ENCODE measurements at places on chromosomes 3 and 15.

DNA sequence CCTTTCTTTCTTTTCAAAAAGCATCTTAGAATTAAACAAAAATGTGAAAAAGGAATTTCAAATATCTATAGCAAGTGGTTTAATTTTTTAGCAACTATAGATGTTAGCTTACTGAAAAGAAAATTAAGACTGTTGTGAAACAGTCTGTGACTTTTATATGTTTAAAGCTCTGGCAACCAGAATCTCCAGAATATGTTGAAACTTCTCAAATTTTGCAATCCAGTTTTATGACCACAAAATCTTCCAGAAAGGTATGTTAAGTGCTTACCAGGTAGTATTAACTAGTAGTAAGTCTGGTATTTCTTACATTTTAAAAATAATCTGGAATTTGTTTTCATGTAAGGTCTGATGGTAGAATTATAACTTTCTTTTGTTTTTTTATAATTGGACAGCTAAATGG, 235.0 kb downstream of the SLC9A9 start:
- DNase-seq: no peak

GRCh38 chr3:74393426-74393825, 221.0 kb downstream of the CNTN3 start:
- no peak for DNase-seq

GRCh38 chr15:59131456-59131855, 26.5 kb downstream of the CCNB2 start:
- no peak for DNase-seq

DNA sequence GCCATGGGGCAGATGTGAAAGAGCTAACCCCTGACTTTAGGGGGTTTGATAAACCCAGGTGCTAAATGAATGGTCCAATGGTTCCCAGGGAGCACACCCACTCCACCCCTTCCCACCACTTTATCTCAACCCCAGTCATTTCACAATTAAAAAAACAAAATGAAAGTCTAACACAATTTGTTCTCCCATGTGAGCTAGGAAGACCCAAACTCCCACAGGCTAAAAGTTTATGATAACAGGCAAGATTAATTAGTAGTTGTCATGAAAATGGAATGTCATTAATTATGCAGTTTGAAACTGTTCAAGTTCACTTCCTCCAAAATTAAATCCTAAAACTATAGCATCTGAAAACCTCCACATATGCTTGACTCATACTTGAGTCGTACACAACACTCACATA, 63.3 kb upstream of the TPM1 start:
- no peak for DNase-seq

Measured in GM13976 (cell line).